ENCODE measurements at places on chromosomes 2 and 18.
A peak's percentile ranks its signal among the peaks of the same experiment; 100 is the strongest.

- DNase-seq: no peak
Observed at GRCh38 chr2:163353551-163353950, 382.3 kb downstream of the FIGN start.

DNA sequence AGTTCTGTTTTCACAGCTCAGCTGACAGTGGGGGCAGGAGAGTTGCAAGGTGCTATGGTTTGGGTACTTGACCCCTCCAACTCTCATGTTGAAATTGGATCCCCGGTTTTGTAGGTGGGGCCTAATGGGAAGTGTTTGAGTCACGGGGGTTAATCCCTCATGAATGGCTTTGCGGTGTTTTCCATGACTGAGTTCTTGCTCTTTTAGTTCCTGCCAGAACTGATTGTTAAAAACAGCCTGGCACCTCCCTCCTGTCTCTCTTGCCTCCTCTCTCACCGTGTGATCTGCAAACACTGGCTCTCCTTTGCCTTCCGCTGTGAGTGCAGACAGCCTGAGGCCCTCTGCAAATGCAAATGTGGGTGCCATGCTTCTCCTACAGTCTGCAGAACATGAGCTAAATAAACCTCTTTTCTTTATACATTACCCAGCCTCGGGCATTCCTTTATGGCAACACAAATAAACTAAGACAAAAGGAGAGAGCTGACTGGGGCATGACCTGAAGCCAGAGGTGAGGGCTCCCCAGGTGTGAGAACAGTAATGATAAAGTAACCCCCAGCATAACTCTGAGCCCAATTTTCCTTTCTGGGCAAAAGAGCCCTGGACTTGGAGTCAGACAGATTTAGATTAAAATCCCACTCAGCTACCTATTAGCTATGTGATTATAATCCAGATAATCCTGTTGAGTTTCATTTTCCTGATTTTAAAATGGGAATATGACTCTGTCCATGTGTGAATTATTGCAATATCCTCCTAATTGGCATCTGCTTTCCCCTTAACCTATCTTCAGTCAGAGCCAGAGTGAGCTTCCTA is 64.9 kb upstream of the CAPN13 start:
- DNase-seq: no peak

DNA sequence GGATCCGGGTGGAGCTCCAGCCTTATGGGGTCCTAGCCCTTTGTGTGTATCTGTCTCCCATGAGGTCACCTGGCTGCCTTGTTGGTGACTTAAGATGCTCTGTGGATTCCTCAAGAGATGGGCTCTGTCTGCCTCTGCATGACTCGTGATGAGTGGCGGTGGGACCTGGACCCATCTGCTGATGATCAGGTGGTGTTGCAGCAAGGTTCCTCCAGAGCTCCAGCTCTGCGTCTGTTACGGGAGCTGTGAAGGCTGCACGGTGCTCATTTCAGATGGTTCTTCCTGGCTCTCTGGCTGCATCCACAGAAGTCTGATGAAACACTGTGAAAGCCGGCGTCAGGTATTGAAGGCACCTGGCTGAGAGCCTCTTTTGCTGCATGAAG is 2.4 kb downstream of the AGAP1 start:
- no peak for DNase-seq

DNA sequence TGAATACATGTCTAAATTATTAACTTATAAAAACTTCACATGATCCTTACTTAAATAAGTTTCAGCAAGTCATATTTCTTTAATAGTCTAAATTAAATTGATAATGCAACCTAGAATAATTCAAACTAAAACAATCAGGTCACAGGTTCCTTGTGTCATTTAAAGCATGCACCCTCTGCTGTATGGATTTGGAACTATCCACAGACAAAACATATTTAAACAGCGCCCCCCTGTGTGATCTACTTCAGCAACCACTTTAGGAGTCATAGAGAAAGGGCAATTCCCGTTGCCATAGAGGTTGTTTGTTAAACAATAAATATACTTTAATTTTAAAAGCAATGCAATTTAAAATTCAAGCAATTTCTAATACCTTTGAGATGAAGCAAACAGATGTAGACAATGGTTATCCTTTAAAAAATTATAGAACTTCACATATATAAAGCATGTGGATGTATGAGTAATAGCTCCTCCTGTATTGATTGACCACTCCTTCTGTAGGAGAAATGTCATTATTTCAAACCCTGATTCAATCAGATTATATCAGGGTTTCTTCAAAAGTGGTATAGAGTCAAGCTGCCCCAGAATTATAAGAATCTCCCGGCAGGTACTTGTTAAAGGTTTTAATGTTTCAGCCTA is 21.2 kb downstream of the GRB14 start:
- peak; percentile 19 for DNase-seq

DNA sequence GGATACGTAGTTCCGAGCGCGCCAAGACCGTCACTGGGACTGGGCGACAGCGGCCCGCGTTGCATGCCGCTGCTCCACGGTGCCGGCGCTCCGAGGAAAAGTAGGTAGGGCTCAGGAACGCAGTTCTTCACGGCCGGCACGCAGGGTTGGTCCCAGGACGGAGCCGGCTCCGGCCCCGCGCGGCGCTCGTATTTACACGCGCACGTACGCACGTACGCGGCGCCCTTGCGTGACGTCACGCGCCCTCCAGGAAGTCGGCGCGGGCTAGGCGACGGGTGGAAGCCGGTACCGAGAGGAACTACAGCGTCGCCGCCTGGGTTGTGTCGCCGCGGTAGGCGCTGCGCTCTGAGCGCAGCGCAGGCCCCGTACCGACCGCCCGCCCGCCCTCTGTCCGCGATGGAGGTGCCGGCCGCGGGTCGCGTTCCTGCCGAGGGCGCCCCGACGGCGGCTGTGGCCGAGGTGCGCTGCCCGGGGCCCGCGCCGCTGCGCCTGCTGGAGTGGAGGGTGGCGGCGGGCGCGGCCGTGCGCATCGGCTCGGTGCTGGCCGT is at the start of gene CTDP1:
CTDP1 (plus strand) TSS at position 252 of the 548 bp plus-strand sequence; CDS start at position 397, 145 bp downstream.
- DNase-seq: peak; percentile 70

- DNase-seq: no peak
Observed at GRCh38 chr18:74654638-74655037, 57.0 kb downstream of the ZNF407 start.

All from fibroblast of skin of left biceps (primary cell).